ENCODE measurements at places on chromosomes 6 and 20. TPM values are rescaled to one million over a fixed set of nuclear protein-coding genes. Genes with fewer than 3 reads are reported as not detected.

SMLR1 gene
- polyA plus RNA-seq, result 0.05 TPM

SALL4 gene
- polyA plus RNA-seq, result 1.1 TPM

HLA-G gene
- 7.6 TPM for polyA plus RNA-seq

EDEM2 gene
- polyA plus RNA-seq, result 11.2 TPM

FNDC1 gene
- 212 TPM for polyA plus RNA-seq

EBF4 gene
- 5.9 TPM for polyA plus RNA-seq

TBX18 gene
- 34.9 TPM for polyA plus RNA-seq

CGAS gene
- polyA plus RNA-seq, result 5.2 TPM

SGK2 gene
- 0.97 TPM for polyA plus RNA-seq

LY6G6D gene
- not detected for polyA plus RNA-seq

ULBP1 gene
- 0.79 TPM for polyA plus RNA-seq

DNA sequence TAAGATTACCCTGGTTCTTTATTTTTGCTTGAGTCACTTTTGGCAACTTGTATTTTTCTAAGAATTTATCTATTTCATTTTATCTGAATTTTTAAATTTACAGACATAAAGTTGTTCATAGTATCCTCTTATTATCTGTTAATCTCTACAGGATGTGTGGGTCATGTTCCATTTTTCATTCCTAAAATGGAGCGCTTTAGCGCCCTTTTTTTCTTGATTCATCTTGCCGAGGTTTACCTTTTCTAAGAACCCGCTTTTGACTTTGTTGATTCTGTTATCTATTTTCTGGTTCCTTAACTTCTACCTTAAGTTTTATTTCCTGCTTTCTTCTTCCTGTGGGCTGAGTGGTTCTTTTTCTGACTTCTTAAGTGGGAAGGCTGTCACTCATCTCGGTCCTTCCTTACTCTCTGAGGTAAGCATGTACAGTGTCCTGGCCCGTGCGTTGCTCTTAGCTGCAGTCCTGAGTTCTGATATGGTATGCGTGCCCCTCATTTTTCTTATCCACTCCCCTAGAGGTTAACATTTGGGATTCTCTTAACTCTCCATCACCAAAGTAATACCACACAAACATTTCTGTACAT is 399.8 kb downstream of the CDC5L start:
- DNase-seq, result no peak

- DNase-seq, result no peak
Measured at GRCh38 chr20:40410028-40410427, 279.0 kb downstream of the MAFB start.

GRCh38 chr20:17626217-17627007 is 55.6 kb downstream of the RRBP1 start:
- DNase-seq, result no peak

GRCh38 chr6:111894272-111894671 is 21.0 kb upstream of the FYN start:
- no peak for DNase-seq

GRCh38 chr6:88477413-88477812 is 311.3 kb upstream of the CNR1 start:
- no peak for DNase-seq

DNA sequence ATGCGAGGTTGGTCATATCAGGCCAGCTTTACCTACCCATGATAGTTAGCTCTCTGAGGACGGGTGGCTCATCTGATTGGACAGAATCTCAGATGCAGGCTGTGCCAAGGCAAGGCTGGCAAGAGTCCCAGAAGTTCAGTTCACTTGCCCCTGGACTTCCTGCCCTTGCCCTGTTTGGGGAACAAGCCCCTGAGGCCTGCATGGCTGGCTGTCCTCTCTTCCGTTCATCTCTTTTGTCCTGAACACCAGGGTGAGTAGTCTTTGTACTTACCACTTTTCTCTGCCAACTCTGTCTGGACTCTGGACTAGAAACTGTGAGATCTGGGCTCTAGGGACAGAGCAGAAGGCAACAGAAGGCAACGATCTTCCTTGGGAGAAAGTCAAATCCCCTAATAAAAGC is 769.9 kb downstream of the QKI start:
- no peak for DNase-seq

- peak; percentile 87 for DNase-seq
Measured at GRCh38 chr20:43096126-43096930, 93.4 kb downstream of the PTPRT start.

DNA sequence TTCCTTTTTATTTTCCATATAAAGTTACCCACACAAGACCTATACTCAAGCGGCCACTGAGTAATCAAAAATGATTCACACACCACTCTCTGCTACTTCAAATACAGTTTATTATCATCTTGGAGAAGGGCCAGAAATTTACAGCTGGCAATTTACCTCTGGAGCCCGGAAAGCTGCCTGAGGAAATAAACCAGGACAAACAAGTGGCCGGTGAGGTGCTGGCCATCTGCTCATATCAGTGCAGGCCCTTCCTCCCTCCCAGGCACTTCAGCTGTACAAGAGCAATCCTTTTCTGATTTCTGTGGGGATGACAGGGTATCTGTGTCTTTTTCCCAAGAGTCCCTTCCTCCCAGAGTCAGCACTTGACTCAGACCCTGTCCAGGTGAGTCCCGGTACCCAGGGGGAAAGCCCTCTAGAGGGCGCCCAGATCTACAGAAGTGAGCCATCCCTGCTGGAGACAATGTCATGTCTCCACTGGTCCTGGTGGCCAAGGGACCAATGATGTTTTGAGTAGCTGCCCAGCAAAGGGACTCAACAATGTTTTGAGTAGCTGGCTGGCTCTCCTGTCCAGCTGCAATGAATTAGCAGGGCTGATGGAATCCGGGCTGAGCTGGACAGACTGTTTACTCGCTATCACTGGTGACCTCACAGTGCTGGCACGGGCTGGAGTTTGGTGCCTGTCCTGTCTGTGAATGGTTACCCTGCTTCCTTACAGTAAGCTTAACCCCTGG is 23.6 kb downstream of the LRP11 start:
- DNase-seq, result peak; percentile 70

DNA sequence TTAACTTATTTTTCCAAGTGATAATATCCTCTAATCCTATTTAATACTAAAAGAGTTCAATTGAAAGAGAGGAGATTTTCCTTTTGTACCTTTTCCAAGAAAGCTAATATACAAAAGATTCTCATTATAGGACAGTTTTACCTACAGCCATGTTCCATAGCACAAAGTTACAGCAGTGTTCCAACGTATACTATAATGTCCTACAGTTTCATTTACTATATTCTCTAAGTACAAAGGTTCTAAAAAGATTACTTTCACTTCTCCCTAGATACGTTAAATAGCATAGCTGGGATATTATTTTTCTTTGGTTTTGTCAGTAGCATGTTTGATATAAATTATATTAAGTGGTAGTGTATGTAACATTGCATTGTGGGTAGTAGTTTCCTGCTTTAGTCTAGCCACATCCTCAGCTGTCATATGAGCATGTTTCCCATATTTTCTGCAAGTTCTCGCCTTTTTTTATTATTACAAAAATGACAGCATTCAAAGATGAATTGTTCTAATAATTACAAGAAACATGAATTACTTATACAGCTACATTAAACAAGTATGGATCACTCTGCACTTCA is 4.4 kb upstream of the RUNX2 start:
- DNase-seq, result no peak

- no peak for DNase-seq
Measured at GRCh38 chr20:41371371-41371770, 4.8 kb upstream of the EMILIN3 start.

DNA sequence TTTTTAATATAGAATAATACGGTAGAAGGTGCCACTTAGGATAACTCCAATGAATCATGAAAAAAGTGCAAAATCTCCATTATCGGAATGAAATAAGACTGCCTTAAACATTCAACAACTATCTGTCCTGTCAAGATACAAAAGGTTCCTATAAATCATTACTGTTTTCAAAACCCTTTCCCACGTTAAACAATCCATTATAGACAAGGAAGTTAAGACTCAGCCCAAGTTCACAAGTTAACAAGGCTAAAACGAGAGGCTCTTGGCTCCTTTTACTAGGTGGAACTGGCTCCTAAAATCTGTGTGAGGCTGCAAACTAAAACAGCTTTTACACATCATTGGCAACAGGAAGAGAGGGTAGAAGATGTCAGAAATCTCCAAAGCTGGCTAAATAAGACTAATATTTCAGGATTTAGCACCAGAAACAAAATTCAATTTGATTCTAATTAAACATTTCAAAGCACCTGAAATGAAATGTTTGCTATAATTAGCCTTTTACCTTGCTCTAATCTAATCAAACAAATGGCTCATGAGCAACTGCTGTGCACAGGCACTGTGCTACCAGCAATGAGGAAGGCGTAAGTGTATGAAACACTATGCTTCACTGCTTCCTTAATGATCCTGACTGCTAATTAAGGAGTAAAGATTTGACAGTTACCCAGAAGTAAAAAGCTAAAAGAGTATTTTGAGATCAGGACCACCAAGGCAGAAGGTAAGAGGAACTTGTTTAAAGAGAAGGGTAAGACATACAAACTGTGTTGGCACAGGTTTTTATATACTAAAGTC is 109.7 kb downstream of the DST start:
- no peak for DNase-seq

GRCh38 chr20:56308036-56308435 is 50.7 kb upstream of the FAM210B start:
- no peak for DNase-seq

DNA sequence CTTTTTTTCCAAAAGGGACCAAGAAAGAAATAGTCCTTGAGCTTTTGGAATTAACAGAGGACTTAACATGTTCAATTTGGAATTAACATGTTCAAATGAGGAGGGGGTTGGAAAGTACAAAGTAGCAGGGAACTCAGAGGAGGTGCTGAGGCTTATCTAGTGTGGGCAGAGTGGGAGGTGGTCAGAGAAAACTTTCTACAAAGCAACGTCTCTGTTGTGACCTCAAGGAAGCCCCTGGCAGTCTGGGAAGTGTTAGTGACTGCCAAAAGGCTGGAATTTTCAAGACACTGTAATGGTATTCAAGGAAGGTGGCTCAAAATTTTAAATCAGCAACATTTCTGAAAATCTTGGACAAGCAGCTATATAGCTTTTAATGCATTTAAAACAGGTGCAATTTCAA is 7.3 kb downstream of the ECI2 start:
- DNase-seq, result no peak

DNA sequence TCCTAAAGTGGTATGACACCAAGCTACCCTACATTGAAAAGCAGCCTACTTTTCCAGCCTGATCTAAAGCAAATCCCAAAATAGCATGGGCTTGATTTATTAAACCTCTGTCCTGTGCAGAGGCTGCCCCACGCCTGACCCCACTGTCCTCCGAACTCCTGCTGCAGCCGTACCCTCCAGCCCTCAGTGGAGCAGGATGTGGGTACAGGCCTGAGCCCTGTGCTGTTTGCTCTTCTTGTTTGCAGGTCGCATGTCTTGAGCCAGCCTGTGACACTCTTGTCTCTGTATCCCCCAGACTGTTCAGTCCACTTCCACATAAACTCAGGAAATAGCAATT is 61.2 kb downstream of the RPP40 start:
- no peak for DNase-seq

GRCh38 chr6:114342086-114342825 is 567 bp downstream of the HS3ST5 start:
- DNase-seq, result peak; percentile 4

DNA sequence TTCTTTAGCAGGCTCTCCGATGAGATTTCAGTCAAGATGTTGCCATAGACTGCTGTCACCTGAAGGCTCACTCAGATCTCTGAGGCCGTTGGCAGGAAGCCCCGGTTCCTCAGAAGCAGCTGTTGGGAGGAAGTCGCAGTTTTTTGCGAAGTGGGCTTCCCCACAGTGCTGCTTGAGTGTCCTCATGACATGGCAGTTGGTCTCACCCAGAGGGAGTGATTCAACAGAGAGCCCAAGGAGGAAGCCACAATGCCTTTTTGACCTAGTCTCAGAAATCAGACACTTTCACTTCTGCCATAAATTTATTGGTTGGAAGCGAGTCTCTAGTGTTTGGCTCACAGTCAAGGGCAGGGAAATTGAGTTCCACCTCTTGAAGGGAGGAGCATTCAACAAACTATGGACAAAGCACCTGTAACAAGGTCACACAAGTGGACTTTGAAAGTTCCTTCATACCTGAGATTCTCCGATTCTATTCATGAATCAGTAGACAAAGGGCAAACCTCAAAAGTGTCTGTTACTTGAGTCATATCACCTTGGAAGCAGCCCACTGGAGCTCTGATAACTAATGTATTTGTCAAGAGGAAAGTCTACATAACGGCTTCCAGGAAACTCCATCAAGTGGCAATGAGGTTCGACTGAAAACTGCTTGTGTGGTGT is 208.3 kb downstream of the TASP1 start:
- DNase-seq, result no peak

DNA sequence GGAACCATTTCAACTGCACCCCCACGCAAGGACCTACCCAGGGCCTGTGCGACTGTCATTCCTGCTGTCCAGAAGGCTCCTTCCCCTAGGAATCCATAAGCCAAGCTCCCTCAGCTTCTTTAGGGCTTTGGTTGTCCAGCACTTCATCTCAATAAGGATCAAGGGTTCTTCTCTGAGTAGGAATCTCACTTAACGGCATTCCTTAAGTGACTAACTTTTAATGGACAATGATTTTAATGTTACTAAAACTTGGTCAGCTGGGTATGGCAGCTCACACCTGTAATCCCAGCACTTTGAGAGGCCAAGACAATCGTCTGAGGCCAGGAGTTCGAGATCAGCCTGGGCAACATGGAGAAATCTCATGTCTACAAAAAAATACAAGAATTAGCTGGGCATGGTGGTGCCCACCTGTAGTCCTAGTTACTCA is 13.4 kb downstream of the UBE2V1 start:
- DNase-seq, result no peak

DNA sequence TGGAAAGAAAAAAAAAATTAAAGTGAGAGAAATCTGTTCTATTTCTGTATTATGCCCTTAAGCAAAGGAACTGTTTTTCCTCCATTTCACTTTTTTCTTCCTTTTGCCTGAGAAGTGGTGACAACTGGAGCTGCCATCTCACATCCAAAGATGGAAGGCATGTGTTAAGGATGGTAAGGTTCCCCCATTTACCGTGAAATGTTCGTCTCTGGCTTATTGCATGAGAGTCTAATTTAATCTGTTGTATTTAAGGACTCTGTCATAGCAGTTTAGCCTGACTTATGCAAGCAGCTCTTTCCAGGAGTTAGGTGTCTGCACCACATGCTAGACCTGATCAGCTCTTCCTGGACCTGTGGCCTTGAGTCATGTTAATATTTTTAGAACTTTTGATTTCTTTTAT is 389.5 kb upstream of the MAP3K7 start:
- no peak for DNase-seq

GRCh38 chr20:45817376-45818194 is 5.1 kb downstream of the UBE2C start:
- no peak for DNase-seq

Measured in muscle of arm (tissue), 14 donors.